Stimulated activated CD4-positive, alpha-beta T cell treated with anti-CD3 and anti-CD28 coated beads, Interleukin-15, amount 100 ng/mL, for 48 hours (primary cell): ENCODE measurements at places on chromosomes 3 and 15.

DNA sequence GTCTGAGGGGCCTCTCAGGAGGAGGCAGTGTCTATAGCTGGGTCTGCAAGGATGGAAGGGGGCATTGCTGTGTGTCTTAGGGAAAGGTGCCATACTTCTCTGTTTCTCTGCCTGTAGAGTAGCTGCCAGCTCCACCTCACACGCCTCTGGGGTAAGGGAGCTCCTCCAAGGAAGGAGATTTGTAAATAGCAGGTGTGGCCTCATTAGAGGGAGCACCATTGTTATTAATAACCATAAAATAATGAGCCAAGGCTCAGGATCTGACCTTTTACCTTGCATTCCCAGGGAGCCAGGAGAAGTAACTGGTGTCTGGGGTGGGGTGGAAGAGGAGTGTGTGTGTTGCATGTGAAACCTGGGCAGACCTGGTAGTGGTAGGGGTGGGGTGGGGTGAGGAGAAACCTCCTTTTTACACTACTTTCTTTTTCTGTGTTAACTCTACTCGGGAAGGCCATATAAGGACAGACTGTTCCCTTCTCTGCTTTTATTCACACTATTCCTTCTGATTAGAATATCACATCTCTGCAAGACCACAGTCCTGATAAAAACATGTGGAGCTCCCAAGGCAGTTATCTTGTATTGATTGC lies 2.2 kb upstream of the C15orf39 start:
- DNase-seq, result no peak

DNA sequence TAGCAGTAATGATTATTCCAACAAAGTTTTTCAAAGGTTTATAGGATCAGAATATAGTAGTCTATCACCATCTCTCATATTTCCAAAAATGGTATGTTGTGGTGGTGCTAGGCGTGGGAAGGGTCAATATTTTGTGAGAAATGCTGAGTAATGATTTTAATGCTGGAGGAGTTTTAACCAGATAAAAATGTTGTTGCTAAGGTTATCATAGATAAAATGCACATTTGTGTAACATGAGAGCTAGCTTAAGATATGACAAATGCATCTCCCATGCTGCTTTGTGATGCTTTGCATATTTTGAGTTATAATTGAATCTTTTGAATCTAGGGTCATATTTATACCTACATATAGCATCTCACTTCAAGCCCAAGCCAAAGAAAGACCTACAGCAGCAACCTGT lies 103.9 kb upstream of the ROBO1 start:
- DNase-seq, result no peak

GRCh38 chr3:181755959-181756358 lies 44.2 kb downstream of the SOX2 start:
- DNase-seq, result no peak

- DNase-seq, result no peak
Measured at GRCh38 chr15:60831540-60831939, 352.6 kb upstream of the ICE2 start.

GRCh38 chr3:172159962-172160538 lies 120.7 kb downstream of the FNDC3B start:
- DNase-seq, result no peak

DNA sequence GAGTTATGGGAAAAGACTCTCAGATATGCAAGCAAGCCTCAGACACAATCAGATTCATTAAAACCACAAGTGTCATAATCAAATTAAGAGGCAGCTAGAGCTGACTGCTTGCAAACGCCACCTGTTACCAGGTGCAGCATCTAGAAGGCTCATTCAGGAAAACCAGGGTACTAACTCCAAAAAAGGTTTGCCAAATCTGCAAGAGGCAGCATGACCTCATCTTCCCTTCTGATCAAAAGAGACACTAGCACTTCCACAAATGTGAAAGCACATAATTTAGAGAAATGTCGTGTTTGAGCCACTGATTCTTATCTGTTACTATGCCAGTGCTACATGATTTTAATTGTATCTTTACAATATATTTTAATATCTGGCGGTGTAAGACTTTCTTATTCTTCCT lies 123.3 kb upstream of the NANOGP8 start:
- no peak for DNase-seq

- DNase-seq, result no peak
Measured at GRCh38 chr3:128319107-128319506, 147.6 kb downstream of the DNAJB8 start.

DNA sequence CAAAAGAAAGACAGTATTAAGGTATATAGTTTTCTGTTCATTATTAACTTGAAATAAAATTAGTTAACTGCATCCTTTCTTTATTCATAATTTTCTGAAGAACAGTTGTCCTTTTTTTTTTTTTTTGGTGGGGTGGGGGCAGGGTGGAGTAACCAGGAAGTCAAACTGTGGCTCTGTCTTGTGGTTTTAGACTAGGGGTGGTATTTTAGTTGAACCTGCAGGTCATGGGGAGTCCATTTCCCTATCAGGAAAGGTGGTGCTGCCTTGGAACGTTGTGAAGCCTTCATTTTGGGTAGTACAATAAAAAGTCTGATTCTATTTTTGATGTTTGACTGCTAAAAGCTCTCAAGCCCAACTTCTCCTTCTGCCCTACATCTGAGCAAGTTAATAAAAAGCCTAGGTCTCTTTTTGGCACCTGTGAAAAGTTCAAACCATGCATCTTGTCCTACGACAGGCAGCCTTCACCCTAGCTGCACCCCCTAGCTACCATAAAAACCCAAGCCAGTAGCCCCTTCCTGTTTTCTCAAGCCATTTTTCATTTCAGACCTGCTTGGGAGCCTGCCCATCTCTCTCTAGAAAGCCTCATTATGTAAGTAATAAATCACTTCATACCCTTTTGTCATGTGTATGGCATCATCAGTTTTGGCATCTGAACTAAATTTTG lies 31.2 kb upstream of the RIOX2 start:
- no peak for DNase-seq

- DNase-seq, result no peak
Measured at GRCh38 chr3:144167634-144168033, 196.0 kb downstream of the DIPK2A start.

DNA sequence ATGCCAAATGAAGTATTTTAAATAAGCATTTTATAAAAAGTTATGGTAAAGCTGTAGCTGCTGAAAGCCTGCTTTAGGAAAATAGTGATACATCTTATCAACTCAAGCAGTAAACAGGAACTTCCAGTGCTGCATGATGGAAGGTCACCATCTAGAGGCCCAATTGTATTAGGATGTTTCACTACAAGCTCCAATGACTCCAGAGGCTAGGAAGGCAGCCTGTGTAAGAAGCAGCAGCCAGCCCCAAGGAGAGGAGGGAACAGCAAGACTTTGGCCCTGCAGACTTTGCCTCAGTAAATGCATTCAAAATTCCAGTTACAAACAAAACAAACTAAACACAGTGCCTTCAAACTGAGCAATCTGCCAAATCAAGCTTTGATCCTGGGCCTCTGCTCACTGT lies 32.1 kb downstream of the ILDR1 start:
- no peak for DNase-seq

DNA sequence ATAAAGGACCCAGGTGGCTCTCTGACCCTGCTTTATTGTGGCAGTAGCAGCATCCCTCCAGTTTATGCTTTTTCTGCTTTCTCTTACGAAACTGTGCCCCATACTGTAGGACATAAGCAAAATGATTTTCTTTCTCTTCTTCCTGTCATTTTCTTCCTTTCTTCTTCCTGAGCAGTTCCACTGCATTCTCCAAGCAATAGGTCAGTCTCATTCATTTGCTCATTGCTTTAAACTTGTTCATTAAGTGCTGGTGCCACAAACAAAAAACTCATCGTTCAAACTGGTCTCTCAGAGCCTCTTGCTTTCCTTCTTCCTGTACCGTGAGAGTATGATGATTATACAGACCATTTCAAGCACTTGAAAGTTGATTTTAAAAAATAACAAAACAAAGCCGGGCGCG lies 66.8 kb downstream of the PDE8A start:
- no peak for DNase-seq

GRCh38 chr3:16357186-16358121 lies 92.4 kb downstream of the OXNAD1 start:
- DNase-seq, result no peak

GRCh38 chr3:12896063-12896985 lies 55.0 kb upstream of the RPL32 start:
- no peak for DNase-seq

DNA sequence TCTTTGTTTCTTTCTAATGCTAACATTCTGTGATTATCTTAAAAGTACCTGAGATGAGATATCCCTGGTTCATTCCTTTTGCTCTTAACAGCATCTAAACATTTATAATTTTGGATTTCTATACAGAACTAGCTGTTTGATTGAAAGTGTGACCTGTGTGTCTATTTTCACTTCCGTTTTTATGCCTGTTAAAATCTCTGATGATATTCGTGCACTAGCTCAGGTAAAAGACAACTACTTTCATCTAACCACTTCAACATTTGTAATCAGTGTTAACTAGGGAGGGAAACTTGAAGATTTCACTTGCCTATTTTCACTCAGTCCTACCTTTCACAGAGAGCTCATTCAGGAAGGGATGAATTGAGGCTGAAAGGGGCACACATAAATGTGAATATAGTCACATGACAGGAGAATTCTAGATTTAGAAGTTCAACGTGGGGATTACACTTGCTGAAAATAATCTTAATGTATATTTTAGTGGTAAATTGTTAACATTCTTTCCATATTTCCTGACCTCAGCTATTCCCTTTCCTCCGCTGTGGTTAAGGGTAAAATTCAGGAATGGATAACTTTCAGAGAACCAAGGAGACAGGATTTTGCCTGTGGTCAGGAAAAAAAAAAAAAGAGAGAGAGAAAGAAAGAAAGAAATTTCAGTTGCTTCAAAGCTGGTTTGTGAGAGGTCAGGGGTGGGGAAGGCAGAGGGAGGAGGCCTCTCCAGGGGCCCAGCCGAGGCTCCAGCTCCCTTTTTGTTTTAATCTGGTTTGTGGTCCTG lies 159.8 kb upstream of the TSC22D2 start:
- no peak for DNase-seq

- no peak for DNase-seq
Measured at GRCh38 chr3:190644766-190645165, 130.9 kb downstream of the IL1RAP start.

DNA sequence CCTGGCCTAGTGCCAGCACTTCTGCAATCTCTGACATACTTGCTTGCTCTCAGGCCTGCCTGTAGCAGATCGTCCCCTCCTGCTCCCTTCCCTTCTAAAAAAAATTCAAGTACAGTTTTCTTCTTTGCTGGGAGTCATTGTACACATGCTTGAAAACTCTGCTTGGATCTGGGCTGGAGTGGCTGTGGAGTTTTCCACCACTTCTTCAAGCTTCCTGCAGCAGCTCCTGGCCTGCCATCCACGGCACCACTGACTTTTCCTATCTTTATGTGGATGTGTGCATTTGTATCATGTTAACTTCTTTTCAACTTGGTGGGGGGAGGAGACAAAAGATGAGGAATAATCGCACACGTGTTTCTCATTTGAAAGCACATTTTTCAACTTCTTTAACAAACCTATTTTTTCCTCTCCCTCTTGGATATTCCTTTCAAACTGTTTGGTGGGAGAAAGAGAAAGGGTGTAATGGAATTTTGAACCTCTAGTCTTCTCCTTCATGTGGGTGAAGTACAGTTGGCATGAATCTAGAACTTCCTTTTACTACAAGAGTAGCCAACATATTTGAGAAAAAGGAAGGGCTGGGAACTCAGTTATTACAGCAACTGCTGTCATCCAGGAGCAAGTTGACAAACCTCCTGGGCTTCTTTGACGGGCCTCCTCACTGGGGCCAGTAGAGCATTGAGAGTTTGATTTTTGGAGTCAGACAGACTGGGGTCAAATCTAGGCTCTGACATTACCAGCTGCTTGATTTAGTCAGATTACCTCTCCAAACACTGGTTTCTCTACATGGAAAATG lies 61.2 kb upstream of the LRTM1 start:
- DNase-seq, result no peak

- no peak for DNase-seq
Measured at GRCh38 chr3:159936541-159936940, 52.1 kb upstream of the IL12A start.

DNA sequence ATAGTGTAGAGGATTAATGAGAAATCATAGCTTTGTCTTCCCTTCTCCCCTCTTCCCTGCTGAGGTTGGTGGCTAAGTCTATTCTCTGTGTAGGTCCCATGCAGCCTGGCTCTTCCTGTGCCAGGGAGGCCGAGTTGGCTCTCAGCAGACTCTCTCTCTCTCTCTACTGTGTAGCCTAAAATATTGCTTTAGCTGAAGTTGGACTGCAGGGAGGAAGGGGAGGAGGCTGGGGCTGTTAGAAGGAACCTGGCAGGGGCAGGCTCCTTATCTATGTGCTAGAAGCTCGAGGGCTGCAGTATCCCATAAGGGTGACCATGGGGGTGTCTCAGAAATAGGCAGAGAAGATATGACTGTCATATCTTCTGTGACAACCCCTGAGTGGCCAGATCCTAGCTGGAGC lies 160.8 kb downstream of the EPHB1 start:
- no peak for DNase-seq

- DNase-seq, result no peak
Measured at GRCh38 chr3:40044487-40044886, 235.1 kb downstream of the MYRIP start.

- DNase-seq, result no peak
Measured at GRCh38 chr15:70109531-70109930, 11.8 kb upstream of the TLE3 start.

- no peak for DNase-seq
Measured at GRCh38 chr3:194123726-194124125, 12.2 kb upstream of the HES1 start.

DNA sequence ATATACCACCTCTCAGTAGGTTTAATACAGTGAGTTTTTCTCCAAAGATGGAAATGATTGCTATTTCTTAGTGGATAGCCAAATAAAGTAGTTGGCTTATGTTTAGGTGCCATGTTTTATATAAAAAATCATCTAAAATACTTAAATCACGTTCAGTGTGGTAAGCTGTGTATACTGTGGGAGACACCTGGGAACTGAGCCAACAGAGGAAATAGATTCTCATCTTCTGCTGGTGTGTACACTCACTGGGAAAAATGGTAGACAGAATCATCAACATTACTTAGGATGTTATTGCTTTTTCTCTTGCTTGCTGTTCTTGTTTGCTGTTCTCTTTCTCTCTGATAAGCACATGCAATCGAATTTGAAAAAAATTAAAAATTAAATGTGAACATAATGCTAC lies 112.6 kb upstream of the MB21D2 start:
- no peak for DNase-seq

DNA sequence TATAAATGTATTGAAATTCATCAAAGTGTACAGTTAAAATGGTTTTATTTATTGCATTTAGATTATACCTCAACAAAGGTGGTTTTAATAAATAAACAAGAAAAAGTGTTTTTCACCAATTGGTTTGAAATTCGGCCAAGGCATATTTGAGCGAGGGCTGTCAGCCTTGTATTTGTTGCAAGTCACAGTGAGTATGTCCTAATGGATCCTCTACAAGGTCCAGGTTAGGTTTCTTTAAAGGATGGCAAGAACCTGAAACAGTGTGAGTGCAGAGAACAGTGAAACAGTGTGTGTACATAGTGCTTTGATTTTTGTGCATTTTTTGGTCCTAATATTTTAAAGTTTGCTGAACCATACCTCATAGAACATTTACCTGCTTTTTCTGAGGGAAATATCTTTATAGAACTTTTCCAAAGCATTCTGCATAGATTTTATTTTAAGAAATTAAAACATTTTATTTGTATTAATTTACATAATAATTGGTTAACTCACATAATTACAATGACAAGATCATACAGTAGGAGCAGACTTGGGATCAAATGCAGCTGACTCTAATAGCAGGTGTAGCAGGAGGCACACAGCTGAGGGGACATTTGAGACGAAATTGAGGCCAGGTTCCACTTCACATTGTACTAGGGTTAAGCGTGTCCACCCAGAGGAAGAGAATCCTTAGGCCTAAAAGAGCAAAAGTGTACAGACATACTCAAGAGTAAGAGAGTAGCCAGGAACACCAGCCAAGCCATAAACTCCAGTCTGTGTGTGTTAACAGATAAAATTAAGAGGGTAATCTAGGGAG lies 428.8 kb upstream of the TPRG1 start:
- DNase-seq, result no peak

- DNase-seq, result no peak
Measured at GRCh38 chr15:69762373-69763148, 309.9 kb downstream of the RPLP1 start.
